ENCODE measurements at places on chromosomes 16 and 17.

DNA sequence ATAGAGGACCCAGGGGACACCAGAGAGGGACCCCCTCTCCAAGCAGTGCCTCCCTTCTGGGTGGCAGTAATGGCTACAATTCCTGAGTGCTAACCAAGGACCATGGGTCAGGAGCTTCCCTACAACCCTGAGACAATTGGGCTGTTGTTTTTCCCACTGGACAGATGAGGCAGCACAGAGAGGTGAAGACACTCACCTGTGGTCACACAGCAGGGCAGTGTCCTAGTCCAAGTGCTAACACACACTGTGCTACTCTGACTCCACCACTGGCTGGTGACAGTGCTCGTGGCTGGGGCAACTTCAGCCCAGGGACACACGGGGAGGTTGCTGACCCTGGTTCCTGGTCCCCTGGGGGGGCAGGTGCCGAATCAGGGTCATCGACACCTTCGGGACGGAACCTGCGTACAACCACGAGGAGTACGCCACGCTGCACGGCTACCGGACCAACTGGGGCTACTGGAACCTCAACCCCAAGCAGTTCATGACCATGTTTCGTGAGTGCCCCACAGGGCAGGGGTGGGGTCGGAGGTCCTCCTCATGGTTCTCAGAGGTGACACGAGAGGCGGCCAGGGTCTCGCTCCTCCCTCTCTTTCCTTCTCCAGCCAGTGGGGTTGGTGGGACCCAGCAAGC is 58.1 kb downstream of the MGAT5B start:
- no peak for DNase-seq

- DNase-seq: peak; percentile 85
These were observed 16.4 kb upstream of the SEC14L1 start for GRCh38 chr17:77124192-77124889.

GRCh38 chr17:75142236-75142971 is 10.9 kb upstream of the NT5C start:
- no peak for DNase-seq

DNA sequence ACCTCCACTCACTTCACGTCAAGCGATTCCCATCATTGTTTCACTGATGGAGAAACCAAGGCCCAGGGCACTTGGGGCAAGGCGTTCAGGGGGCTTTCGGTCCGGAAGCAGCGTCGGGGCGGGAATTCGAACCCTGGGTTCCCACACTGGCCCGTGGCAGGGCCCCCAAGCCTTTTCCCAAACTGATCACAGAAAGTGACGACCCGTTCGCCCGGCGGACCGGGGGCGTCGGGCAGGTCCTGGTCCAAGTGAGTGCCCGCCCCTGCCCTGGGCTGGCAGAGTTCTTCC is 856 bp upstream of the MON1B start:
- no peak for DNase-seq

DNA sequence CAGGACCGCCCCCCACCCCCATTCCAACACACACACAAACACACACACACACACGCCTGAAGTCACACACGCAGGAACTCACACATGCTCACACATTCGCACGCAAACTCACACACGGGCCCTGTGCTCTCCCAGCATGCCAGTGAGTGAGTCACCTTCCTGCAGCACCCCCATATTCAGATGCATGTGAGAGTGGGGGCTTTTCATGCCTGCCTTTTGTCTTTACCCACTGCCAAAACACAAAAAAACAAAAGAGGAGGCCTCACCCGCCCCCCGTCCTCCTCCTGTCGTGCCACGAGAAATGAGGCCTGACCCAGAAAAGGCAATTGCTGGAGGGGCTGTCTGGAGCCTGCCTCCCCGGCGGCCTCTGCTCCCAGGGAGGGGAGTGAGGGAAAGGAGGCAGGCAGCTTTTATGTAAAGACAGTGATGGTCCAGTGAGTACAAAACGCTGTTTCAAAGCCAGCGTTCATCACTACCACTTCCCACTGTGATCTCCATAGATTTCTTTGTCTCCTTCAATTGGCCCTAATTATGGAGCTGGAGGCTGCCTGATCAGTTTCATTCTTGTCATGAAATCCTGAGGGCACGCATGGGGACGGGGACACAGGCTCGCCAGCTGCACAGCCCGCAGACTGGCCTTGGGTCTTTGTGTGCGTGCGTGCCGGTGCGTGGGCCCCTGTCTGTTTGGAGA is 29.5 kb upstream of the GSE1 start:
- DNase-seq: no peak

DNA sequence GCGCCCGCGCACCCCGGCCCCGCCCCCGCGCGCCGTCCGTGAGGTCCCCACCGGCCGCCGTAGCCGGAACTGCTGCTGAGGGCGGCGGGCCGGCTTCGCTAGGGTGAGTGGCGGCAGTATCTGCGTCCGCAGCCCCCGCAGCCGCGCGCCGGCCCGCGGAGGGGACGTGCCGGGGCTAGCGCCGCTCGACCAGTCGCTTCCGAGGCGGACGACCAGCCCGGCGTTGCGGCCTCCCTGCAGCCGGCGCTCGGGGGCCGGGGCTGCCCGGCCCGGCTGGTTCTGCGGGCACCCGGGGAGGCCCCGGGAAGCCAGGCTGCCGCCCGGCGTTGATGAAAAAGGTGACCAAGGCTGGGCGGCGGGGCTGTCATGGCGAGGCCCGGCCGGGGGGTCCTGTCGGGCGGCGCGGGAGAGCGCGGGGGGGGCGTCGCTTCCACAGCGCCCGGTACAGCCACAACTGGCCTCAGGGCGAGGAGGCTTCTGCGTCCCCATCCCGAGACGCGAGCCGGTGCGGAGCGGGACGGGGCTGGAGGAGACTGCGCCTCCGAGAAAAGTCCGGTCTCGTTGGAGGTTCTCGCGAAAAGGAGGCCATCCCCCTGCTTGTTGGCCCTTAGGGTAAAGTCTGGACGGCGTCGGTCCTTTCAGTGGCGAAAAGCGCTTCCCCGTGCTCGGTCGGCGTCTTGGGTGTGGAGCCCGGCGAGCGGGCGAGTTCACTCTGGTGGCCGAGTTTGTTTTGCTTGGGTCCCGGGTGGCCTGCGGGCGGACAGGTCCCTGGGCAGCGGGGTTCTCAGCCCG is at the start of gene CRAMP1:
Gene CRAMP1, plus strand, starts transcription at position 41 of the 792 bp plus-strand sequence. CDS start 2,280 bp downstream, outside the sequence.
- no peak for DNase-seq

GRCh38 chr16:19666477-19666876 is 51.5 kb downstream of the KNOP1 start:
- no peak for DNase-seq

GRCh38 chr16:728131-728889 is 1.4 kb downstream of the HAGHL start:
- no peak for DNase-seq

GRCh38 chr16:58020628-58021521 is 4.7 kb upstream of the MMP15 start:
- DNase-seq: no peak

DNA sequence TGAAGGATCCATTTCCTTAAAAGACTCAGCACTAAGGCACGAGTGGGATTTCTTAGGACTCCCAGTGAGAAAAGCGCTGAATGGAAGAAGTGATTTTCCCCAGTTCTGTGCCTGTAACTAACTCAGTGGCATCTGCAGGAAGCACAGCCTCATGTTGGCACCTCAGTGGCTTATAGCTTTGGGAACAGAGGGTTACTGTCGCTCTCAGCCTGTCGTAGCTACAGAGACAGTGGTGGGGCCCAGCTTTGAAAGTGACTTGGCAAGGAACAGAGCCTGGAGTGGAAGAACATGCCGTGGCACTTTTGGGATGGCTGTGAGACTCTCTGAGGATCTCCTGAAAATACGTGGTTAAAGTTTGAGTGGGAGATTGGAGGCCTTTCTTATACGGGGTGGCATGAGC is 242.4 kb upstream of the MYOCD start:
- DNase-seq: no peak

GRCh38 chr16:28913946-28914724 is 10.9 kb downstream of the RABEP2 start:
- DNase-seq: no peak

- DNase-seq: no peak
These were observed 7.0 kb downstream of the PLXDC1 start for GRCh38 chr17:39144416-39144840.

- DNase-seq: no peak
These were observed 21.1 kb downstream of the COX11 start for GRCh38 chr17:54947396-54947795.

- no peak for DNase-seq
These were observed 15.5 kb downstream of the MXRA7 start for GRCh38 chr17:76695059-76695831.

DNA sequence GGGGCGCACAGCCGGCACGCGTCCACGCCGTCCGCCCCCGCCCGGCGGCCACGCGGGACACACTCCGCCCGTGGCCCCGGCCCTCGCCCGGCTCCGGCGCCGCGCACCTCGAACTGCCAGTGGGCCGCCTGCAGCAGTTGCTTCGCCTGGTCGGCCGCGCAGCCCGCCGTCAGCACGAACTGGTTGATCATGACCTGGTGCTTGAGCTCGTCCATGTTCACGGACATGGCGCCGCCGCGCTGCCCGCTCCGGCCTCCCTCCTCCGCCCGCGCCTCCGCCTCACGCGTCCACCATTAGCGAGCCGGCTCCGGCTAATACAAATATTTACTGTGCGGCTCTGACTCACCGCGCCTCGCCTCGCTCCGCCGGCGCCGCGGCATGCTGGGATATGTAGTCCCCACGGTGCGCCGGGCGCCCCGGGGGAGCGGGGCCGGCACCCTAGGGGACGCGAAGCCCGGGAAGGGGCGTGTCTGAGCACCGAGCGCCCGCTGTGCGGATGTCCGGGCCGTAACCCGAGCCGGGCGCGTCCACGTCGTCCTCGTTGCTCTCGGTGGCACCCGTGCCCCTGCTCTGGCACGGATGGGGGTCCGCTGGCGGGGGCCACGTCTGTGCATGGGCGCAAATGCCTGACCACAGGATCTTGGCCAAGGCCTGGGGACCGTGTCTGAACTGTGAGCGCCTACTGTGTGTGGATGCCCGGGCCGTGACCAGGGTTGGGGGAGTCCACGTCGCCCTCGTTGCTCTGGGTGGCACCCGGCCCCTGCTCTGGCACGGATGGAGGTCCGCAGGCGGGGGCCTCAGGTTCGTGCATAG is at the start of gene UBALD1:
Gene UBALD1, minus strand, starts transcription at position 318 of the 813 bp plus-strand sequence. Its CDS starts 91 bp downstream, at position 227.
- peak; percentile 71 for DNase-seq

GRCh38 chr16:27318392-27319256 is 4.8 kb downstream of the IL4R start:
- no peak for DNase-seq

- no peak for DNase-seq
These were observed 239.2 kb downstream of the HS3ST3A1 start for GRCh38 chr17:13362341-13363122.

- no peak for DNase-seq
These were observed 378.1 kb downstream of the HAPSTR1 start for GRCh38 chr16:9469512-9469911.

GRCh38 chr17:42766124-42766523 is 5.1 kb downstream of the RAMP2 start:
- DNase-seq: no peak

DNA sequence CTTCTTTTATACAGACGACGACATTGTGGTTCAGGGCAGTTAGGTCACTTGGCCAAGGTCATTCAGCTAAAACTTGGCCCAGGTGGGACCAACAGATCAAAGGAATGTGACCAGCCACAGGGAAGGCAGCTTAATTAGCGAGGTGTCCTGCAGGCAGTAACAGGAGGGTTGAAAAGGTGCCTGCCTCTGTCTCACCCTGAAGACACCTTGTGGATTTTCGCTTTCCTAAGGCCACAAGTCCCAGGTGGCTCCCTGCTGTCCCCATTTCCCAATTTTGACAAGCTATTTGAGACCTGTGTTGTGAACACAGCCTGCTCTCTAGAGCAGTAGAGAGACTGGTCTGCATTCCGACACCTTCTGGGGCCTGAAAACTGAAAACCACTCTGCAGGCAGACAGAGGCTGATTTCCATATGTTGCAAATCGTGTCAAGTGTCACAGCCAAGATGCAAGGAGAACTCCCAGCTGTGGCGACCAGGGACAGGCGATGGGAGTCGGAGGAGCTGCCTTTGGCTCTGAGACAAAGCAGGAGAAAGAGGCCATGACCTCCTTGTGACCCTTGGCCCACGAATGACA is 593.1 kb upstream of the CDH5 start:
- no peak for DNase-seq

GRCh38 chr17:13078591-13079385 is 61.0 kb upstream of the ELAC2 start:
- no peak for DNase-seq

DNA sequence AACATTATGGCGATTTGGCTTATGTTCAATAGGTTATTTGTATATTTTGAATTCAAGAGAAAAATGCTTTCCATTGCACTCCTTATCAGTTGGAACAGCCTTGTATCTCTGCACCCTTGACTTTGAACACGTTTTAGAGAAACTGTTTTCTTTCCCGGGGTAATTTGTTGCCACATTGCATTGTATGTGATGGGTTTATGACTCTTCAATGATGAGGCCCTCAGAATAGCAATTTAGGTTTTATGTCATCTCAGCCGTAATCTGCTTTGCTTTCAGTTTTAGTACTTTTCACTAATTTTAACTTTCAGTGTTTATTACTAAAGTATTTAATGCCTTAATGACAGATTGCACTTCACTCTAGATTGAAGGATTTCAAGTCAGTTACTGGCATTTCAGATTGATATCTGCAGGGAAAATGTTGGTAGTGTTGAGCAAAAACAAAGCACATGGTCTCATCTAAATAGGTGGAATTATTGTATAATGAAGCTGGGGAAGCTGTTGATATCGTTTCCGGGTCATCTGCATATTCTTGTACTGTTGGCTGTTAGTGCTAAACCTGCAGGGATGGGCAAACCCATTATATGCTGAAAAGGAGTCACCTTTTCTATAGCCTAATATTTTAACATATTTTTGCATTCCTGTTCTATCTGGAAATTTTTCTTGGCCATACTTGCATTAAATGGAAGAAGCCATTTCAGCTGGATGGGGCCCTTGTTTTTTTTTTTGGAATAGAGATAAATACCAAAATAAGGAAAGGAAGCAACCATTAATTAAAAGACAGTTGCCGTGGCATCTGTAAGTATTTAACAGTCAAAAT is 2.0 kb downstream of the LUC7L3 start:
- DNase-seq: no peak

DNA sequence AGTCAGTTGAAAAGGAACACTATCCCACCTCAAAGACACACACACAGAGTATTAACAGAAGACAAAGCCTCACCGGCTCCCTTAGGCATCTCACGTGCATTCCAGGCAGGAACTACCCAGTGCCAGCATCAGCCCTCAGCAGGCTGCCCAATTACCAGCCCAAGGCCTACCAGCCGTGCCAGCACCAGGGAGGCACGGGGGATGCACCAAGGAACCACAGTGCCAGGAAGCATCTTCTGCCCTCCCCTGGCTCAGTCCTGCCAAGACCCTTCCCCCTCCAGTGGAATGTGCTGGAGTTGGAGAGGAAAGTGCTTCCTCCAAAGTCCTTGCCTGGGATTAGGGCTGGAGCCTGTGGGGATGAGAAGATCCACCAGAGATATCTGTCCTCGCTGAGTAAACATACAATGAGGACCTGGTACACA is 11.0 kb upstream of the KRT19 start:
- no peak for DNase-seq

DNA sequence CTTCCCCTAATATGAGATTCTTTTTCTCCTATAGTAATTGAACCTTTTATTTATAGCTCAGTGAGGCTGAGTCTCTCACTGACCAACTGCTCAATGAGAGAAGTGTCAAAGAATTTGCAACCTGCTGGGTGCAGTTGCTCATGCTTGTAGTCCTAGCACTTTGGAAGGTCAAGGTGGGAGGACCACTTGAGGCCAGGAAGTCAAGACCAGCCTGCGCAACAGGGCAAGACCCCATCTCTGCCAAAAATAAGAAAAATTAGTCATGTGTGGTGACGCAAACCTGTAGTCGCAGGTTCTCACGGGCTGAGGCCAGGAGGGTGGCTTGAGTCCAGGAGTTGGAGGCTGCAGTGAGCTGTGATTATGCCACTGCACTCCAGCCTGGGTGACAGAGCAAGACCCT is 30.9 kb upstream of the CRYBA1 start:
- DNase-seq: no peak

Data from SW 1271 (cell line).